HepG2 (cell line): ENCODE measurements at places on chromosomes 1 and 21. TPM values are rescaled to one million over a fixed set of nuclear protein-coding genes. Genes with fewer than 3 reads are reported as not detected.

Gene IFFO2
- 6.9 and 7.3 TPM in 2 replicates for polyA plus RNA-seq

Gene OR6K3
- polyA plus RNA-seq, result not detected in 2 replicates

Gene NGF
- not detected in 2 replicates for polyA plus RNA-seq

Gene PHLDA3
- polyA plus RNA-seq, result 16.7 and 25.1 TPM in 2 replicates

Gene CACNA1E
- not detected in 2 replicates for polyA plus RNA-seq

Gene TMEM269
- polyA plus RNA-seq, result 0.14 and 0.21 TPM in 2 replicates

Gene TEDDM1
- polyA plus RNA-seq, result not detected in 2 replicates

Gene CFAP57
- polyA plus RNA-seq, result 0.01 and 0.07 TPM in 2 replicates

Gene LCE2B
- not detected in 2 replicates for polyA plus RNA-seq

Gene C1QA
- not detected in 2 replicates for polyA plus RNA-seq

Gene CDC42BPA
- 6.5 and 7.4 TPM in 2 replicates for polyA plus RNA-seq

Gene MYCL
- 1.7 and 2.1 TPM in 2 replicates for polyA plus RNA-seq

Gene CR1L
- polyA plus RNA-seq, result not detected in 2 replicates

Gene GPN2
- polyA plus RNA-seq, result 38.9 and 41.8 TPM in 2 replicates
